ENCODE measurements at places on chromosomes 3 and 15.

GRCh38 chr3:65939801-65940246 is 98.9 kb downstream of the MAGI1 start:
- no peak for DNase-seq

DNA sequence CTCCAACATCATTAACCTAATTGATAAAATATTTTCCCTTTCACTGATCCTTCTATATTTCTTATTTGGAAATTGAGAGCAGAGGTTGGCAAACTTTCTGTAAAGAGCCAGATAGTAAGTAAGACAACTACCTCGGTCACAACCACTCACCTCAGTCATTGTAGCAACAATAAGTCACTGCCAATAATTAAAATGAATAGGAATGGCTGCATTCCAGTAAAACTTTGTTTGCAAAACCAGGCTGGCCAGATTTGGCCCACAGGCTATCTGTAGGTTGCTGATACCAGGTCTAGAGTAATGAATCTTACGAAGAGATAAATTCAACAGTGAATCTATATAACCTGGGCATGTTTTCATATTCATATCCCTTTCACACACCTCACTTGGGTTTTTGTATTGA is 316.2 kb upstream of the TBC1D5 start:
- DNase-seq: no peak

DNA sequence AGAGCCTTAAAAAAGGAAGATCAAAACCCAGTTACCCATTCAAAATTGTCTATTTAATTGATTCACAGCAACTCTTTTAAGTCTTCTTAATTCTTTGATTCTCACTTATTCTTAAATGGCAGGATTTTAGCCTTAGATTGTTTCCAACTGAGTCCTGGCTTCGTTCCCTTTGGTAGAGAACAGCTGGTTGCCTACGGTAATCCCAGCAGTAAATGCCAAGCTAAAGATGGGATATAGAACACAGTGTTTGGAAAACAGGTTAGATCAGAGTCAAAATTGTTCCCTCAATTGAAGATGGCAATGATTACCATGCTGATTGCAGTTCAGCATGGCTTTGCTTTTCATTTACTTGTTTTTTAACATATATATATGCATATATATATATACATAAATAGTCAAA is 300.9 kb downstream of the PYDC2 start:
- no peak for DNase-seq

GRCh38 chr15:47872869-47873432 is 155.6 kb downstream of the SEMA6D start:
- no peak for DNase-seq

- DNase-seq: no peak
Observed at GRCh38 chr3:138418601-138419206, 15.7 kb upstream of the ESYT3 start.

- no peak for DNase-seq
Observed at GRCh38 chr3:9496893-9497292, 56.7 kb downstream of the LHFPL4 start.

DNA sequence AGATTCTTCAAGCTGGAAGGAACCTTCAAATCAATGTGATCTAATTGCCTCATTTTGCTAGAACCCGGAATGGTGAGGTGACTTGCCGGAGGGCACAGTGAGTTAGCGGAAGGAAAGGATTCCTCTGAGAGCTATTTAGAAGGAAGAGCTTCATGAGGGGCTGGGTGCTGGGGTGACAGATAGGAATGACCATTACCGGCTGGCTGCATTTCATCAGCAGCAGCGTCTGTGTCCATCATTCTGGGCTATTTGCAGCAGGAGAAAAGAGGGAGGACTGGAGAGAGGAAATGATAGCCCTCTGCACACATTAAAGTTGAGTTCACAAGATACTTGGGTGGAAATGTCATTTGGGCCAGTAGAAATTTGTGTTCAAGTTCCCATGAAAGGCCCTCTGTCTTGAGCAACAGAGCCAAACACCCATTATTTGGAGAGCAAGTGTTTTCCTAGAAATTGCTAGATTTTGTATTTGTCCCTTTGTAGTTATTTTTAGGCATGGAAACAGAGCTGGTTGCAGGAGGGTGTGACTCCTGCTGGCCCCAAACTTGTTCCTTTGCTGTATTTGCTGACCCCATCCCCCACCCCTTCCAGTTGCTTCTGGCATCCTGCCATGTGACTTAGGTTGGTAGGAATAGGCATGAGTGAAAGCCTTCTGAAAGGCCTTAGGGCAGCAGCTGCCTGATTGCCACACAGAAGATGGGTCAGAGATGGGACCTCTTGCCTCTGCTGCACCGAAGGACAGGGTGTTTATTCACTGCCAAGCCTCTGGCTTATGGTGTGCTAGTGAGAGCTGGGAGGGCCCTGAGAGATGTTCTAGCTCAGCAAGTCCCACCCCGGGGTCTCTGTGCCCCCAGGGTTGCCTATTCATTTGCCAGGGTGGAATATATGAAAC is 87.5 kb upstream of the PLXNA1 start:
- no peak for DNase-seq

- no peak for DNase-seq
Observed at GRCh38 chr3:56990641-56991015, 69.8 kb upstream of the SPATA12 start.

DNA sequence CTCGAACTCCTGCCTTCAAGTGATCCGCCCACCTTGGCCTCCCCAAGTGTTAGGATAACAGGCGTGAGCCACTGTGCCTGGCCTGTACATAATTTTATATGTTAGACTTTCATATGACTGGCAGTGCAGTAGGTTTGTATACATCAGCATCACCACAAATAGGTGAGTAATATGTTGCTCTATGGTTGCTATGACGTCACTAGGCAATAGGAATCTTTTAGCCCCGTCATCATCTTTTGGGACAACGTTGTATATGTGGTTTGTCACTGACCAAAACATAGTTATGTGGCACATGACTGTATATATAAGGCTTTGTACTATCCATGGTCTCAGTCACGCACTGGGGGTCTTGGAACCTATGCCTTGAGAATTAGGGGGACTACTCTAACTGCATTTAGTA is 17.0 kb upstream of the DNAJC19 start:
- no peak for DNase-seq

DNA sequence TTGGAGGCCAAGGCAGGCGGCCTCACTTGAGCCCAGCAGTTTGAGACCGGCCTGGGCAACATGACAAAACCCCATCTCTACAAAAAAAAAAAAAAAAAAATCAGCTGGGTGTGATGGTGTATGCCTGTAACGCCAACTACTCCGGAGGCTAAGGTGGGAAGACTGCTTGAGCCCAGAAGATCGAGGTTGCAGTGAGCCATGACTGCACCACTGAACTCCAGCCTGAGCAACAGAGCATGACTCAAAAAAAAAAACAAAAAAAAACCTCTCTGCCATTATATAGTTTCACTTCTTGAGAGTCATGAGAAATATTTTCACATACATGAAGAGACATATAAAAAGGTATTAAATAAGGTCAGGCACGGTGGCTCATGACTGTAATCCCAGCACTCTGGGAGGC is 45.9 kb upstream of the CP start:
- no peak for DNase-seq

DNA sequence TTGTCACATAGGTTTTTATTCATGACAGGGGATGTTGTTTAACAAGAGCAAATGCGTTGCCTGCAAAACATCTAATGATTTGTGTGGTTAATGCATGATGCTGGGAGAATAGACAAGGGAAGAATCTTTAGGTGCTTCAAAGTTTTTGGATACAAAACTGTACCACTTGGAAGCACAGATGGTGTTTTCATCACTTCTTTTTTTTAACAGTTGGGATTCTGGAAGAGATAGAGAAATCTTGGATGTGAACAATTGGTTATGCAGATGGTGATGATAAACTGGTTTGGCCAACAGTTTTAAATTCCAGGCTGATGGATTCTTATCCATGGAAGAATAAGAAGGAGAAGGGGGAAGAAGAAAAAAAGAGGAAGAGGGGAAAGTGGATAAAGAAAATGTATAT is 379.4 kb downstream of the KCNH8 start:
- no peak for DNase-seq

GRCh38 chr15:67121644-67122605 is 56.5 kb downstream of the SMAD3 start:
- DNase-seq: no peak

- no peak for DNase-seq
Observed at GRCh38 chr3:186511245-186511644, 32.9 kb downstream of the CRYGS start.

GRCh38 chr15:99435877-99436541 is 129.8 kb upstream of the MEF2A start:
- DNase-seq: no peak

GRCh38 chr15:47411733-47412132 is 305.6 kb upstream of the SEMA6D start:
- DNase-seq: no peak
